ENCODE measurements at places on chromosomes 1 and 21. TPM values are rescaled to one million over a fixed set of nuclear protein-coding genes. Genes with fewer than 3 reads are reported as not detected.

SLAMF8 gene
- total RNA-seq = 1.7 TPM

LCK gene
- total RNA-seq = 0.09 TPM

PRUNE1 gene
- 6.4 TPM for total RNA-seq

PRDM16 gene
- 10.7 TPM for total RNA-seq

SLC5A9 gene
- total RNA-seq = 1.4 TPM

B3GALT2 gene
- total RNA-seq = 0.35 TPM

NCF2 gene
- 0.65 TPM for total RNA-seq

ATAD3C gene
- total RNA-seq = 7.7 TPM

VHLL gene
- total RNA-seq = not detected

DPYD gene
- total RNA-seq = 12.1 TPM

DNA sequence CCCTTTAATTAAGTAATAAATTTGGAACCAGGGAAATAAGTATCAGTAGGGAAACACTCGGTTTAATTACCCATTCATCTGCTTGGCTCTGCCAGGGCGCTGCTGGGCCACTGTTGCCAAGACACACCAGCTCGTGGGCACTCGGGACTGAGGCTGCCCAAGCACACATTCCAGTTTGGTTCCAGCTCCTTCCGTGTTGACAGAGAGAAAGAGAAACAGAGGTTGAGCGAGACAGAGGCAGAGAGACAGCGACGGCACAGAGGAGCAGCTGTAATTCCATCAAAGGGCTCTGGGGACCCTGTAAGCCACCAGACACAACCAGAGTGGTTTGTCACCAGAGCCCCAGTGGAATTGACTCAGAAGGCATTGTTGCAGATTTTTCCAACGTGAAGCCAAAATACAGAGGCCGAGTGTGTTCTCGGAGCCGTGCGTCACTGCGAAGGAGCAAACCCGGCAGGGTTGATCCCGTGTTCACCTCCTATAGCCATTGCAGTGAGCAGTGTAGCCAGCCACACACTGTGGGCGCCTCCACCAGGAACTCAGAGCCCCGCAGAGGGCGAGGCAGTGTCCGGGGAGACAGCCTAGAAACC is 33.5 kb downstream of the SYF2 start:
- no peak overlapping the region for H3K4me3 ChIP-seq
- H3K4me1 ChIP-seq = no peaks in the 10 kb centered on the region
- H3K27ac ChIP-seq = peak overlapping the region; percentile 64

DNA sequence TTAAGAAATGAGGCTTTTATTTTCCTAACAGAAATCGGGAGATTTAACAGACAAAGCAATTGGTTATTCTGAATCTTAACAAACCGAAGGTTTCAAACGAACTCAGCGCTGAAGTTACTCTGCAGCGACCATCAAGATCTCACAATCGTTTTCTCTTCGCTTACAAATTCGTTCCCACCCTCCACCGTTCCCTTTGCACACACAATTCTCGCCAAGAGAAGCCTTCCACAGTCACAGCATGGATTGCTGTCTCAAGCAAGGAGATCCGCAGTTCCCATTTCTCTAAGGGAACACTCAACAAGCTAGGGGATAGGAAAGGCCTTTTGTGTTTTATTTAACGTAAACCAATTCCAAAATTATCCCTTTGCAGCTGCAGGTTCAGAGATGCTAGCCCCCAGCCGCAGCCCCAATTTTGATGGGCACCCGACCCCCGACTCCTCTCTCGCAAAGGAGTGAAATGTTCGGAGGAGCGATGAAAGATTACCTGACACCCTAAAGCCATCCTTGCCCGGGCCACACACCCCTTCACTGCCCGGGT is 755 bp downstream of the FBXO42 start:
- no peaks in the 10 kb centered on the region for H3K27me3 ChIP-seq
- H3K36me3 ChIP-seq = no peaks in the 10 kb centered on the region
- peak overlapping the region; percentile 82 for H3K4me3 ChIP-seq
- peaks cover 4% of the 10 kb centered on the region for H3K4me1 ChIP-seq

DNA sequence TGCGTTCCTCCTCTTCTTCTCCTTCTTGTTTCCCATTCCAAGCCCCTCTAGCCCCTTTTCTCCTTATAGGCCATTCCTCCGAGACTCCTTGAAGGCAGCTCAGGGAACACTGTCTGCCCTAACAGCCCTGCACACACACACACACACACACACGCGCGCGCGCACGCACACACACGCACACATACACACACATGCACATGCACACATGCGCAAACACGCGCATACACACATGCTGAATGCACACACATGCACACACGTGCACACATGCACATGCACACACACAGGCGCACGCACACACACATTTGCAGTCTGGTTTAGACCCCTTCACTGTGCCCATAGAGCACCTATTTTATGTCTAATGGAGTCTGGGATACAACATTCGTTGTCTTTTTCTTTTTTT is 17.8 kb upstream of the CNTN2 start:
- DNase-seq = no peak
- H3K36me3 ChIP-seq = no peaks in the 10 kb centered on the region
- no peaks in the 10 kb centered on the region for H3K4me1 ChIP-seq
- H3K4me3 ChIP-seq = no peak overlapping the region
- H3K27me3 ChIP-seq = no peaks in the 10 kb centered on the region

DNA sequence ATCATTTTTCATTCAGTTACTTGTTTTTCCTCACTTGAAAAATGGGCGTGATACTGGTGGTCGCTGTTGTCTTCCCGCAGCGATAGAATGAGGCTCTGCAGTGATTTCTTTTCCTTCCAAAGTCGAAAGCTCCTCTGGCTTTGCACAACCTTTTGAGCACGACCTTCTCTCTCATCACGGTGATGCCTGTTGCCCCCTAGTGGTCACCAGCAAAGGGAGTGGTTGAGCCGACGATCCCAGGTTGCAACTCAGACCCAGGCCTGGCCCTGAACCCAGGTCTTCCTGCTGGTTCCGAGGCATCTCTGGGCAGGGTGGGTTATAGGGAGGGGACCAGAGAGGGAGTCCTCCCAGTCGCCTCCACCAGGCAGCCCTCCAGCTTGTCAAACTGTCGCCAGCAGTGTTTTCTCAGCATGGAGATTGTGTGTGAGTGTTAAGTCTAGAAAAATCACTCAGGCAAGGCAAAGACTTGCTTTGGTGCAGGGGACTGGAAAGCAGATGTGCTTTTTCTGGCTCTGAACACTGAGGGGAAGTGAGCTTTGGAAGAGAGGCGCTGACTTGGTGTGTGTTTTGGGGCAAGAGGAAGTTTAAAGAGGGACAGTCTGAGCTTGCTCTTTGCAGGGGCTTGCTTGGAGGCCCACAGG is 285.3 kb downstream of the CAMTA1 start:
- H3K27ac ChIP-seq = no peak overlapping the region
- DNase-seq = peak; percentile 68
- peak overlapping the region; percentile 30 for H3K4me3 ChIP-seq
- H3K27me3 ChIP-seq = no peaks in the 10 kb centered on the region
- H3K36me3 ChIP-seq = no peaks in the 10 kb centered on the region
- H3K4me1 ChIP-seq = no peaks in the 10 kb centered on the region

DNA sequence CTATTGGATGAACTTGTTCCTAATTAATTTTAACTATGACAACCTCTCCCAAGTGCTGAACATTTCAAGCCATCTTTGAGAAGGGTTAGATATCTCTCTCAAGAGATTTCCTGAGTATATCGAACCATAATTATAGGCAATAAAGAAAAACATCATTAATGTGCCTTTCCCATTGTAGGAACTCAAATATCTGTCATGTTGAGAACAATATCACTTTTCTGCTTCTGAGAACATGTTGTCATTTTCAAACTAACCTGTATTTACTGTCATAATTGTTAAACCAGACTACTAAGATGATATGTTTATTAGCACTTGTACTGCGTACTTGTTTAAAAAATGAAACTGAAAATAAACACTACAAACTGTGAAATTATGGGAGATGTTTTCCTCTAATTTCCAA is 4.3 kb downstream of the EPS15 start:
- peak overlapping the region; percentile 13 for H3K4me3 ChIP-seq
- H3K4me1 ChIP-seq = peaks cover 46% of the 10 kb centered on the region
- H3K27ac ChIP-seq = no peak overlapping the region
- no peaks in the 10 kb centered on the region for H3K27me3 ChIP-seq
- H3K36me3 ChIP-seq = no peaks in the 10 kb centered on the region

- no peak for DNase-seq
- no peak overlapping the region for H3K4me3 ChIP-seq
- H3K4me1 ChIP-seq = no peaks in the 10 kb centered on the region
- H3K27me3 ChIP-seq = no peaks in the 10 kb centered on the region
These were observed 65.1 kb upstream of the RGL1 start for GRCh38 chr1:183739741-183740271.

GRCh38 chr1:15218287-15219279 is 28.4 kb upstream of the FHAD1 start:
- no peak overlapping the region for H3K4me3 ChIP-seq
- peak overlapping the region; percentile 8 for H3K27ac ChIP-seq
- H3K4me1 ChIP-seq = peaks cover 9% of the 10 kb centered on the region
- peaks cover 24% of the 10 kb centered on the region for H3K36me3 ChIP-seq
- no peaks in the 10 kb centered on the region for H3K27me3 ChIP-seq
- no peak for DNase-seq

GRCh38 chr1:167288390-167289074 is 67.8 kb downstream of the POU2F1 start:
- H3K27me3 ChIP-seq = no peaks in the 10 kb centered on the region
- H3K36me3 ChIP-seq = no peaks in the 10 kb centered on the region
- H3K4me3 ChIP-seq = no peak overlapping the region
- no peak for DNase-seq
- H3K27ac ChIP-seq = no peak overlapping the region
- peaks cover 7% of the 10 kb centered on the region for H3K4me1 ChIP-seq

DNA sequence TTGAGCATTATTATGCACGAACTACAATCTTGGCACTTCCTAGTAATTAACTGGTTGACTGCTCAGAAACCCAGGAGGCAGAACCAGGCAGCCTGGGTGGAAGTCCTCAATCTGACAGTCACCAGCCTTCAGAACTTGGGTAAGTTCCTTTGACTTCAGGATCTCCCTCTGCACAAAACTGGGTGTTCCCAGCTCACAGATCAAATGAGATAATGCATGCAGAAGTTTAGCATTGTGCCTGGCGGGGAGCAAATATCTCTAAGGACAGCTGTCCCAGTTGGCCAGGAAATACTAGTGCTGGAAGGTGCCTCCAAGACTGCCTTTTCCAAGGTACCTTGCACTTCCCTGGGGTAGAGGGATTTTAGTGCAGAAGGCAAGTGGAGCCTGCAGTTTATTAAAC is 294.8 kb downstream of the PCP4 start:
- H3K27me3 ChIP-seq = no peaks in the 10 kb centered on the region
- DNase-seq = no peak
- no peak overlapping the region for H3K4me3 ChIP-seq

DNA sequence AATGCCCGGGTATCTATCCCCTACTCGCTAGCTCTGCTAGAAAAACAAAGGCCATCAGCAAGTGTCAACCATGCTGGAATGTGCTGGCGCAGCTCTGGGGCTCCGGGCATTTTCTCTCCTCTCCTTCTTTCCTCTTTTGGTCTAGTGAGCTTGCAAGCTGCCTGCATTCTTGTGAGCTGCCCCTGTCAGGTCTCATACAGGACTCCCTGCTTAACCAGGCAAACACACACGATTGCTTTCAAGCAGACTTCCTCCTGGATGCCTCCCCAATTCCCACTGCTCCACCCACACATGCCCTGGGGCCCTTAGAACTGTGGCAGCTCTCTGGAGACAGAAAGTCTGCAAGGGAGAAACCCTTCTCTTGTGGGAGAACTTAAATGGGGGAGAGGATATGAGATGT is 35.7 kb upstream of the SUCO start:
- no peak overlapping the region for H3K27ac ChIP-seq
- no peaks in the 10 kb centered on the region for H3K36me3 ChIP-seq
- no peak overlapping the region for H3K4me3 ChIP-seq
- H3K4me1 ChIP-seq = peaks cover 28% of the 10 kb centered on the region
- no peak for DNase-seq

GRCh38 chr1:211174375-211174774 is 40.4 kb upstream of the KCNH1 start:
- H3K4me1 ChIP-seq = no peaks in the 10 kb centered on the region
- no peaks in the 10 kb centered on the region for H3K36me3 ChIP-seq
- H3K27ac ChIP-seq = no peak overlapping the region
- no peaks in the 10 kb centered on the region for H3K27me3 ChIP-seq
- H3K4me3 ChIP-seq = no peak overlapping the region

- no peak for DNase-seq
- H3K36me3 ChIP-seq = no peaks in the 10 kb centered on the region
- no peaks in the 10 kb centered on the region for H3K27me3 ChIP-seq
- H3K27ac ChIP-seq = no peak overlapping the region
These were observed 13.8 kb downstream of the LYST start for GRCh38 chr1:235852887-235853286.

GRCh38 chr1:25232866-25233784 is 823 bp upstream of the SYF2 start:
- H3K27ac ChIP-seq = peak overlapping the region; percentile 65
- peak overlapping the region; percentile 86 for H3K4me3 ChIP-seq
- H3K4me1 ChIP-seq = peaks cover 6% of the 10 kb centered on the region
- no peaks in the 10 kb centered on the region for H3K27me3 ChIP-seq

DNA sequence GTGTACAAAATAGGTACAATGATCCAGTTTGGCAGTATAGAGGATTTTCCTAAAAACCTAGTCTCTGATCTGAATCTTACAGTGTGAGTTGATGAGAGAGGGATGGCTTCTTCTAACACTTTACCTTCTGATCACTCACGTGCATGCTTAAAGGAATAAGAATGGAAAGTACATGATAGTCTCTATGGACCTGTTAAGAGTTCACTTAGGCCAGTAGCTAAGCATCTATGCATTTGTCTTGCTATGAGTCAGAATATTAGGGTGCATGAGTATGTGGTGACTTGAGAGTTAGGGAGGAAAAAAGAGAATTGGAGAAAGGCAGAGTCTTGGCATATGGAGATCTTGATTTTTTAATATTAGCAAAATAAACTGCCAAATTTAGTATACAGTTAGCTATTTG is 206.3 kb downstream of the COL11A1 start:
- no peaks in the 10 kb centered on the region for H3K36me3 ChIP-seq
- H3K4me3 ChIP-seq = no peak overlapping the region
- no peak overlapping the region for H3K27ac ChIP-seq

GRCh38 chr1:116350097-116350645 is 22.9 kb upstream of the ATP1A1 start:
- no peak for DNase-seq
- no peaks in the 10 kb centered on the region for H3K4me1 ChIP-seq
- no peak overlapping the region for H3K4me3 ChIP-seq
- no peak overlapping the region for H3K27ac ChIP-seq
- H3K27me3 ChIP-seq = no peaks in the 10 kb centered on the region

- H3K27ac ChIP-seq = no peak overlapping the region
- H3K27me3 ChIP-seq = no peaks in the 10 kb centered on the region
- no peak overlapping the region for H3K4me3 ChIP-seq
These were observed 30.7 kb downstream of the EIF2D start for GRCh38 chr1:206581571-206581981.

GRCh38 chr1:171372418-171373084 is 58.6 kb downstream of the FMO4 start:
- H3K4me1 ChIP-seq = no peaks in the 10 kb centered on the region
- H3K27ac ChIP-seq = no peak overlapping the region
- no peaks in the 10 kb centered on the region for H3K36me3 ChIP-seq
- no peak overlapping the region for H3K4me3 ChIP-seq
- DNase-seq = no peak
- no peaks in the 10 kb centered on the region for H3K27me3 ChIP-seq

GRCh38 chr1:40951943-40952743 is 27.4 kb upstream of the CTPS1 start:
- no peaks in the 10 kb centered on the region for H3K36me3 ChIP-seq
- no peak overlapping the region for H3K27ac ChIP-seq
- no peaks in the 10 kb centered on the region for H3K27me3 ChIP-seq
- DNase-seq = peak; percentile 71
- H3K4me3 ChIP-seq = no peak overlapping the region

GRCh38 chr21:20943561-20943997 is 54.6 kb upstream of the NCAM2 start:
- H3K4me1 ChIP-seq = no peaks in the 10 kb centered on the region
- DNase-seq = no peak
- H3K36me3 ChIP-seq = no peaks in the 10 kb centered on the region
- no peak overlapping the region for H3K27ac ChIP-seq
- H3K4me3 ChIP-seq = no peak overlapping the region
